ENCODE measurements at places on chromosomes 16 and 17.

DNA sequence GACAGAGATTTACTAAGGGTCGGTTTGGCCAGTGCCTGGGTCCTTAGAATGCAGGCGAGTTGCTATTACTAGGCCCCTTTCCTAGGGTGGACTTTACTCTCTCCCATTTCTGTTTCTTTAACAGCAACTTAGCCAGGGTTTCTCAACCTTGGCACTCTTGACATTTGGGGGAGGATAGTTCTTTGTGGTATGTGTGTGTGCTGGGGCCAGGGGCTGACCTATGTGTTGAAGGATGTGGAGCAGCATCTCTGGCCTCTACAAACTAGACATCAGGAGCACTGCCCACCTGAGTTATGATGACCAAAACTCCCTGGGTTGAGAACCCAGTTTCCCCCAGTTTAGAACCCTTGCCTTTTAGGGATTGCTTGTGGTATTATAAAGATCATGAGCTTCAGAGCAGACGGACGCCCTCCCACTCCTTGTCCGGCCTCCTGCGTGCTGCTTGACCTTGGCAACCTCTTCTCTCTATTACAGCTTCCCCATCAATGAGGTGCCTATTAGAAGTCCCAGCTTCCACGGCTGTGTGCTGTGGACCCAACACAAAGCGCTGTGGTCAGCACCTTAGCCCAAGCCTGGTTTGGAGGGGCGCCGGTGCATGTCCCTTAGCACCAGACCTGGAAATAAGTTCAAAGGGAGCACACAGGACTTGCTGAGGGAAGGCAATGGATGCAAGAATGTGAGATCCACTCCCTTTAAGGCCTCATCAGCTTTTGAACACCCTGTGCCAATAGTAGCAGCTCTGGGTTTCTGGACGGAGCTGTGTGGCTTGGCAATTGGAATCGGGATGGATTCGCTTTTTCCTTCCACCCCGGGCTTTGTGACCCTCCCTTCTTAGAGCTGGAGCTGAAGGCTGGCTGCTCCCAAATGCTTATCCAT is 239.2 kb upstream of the MAF start:
- no peak for DNase-seq

GRCh38 chr16:69523566-69524305 is 42.0 kb upstream of the NFAT5 start:
- no peak for DNase-seq

- DNase-seq = peak; percentile 63
Observed at GRCh38 chr17:3754458-3755334, 31.0 kb downstream of the HASPIN start.

DNA sequence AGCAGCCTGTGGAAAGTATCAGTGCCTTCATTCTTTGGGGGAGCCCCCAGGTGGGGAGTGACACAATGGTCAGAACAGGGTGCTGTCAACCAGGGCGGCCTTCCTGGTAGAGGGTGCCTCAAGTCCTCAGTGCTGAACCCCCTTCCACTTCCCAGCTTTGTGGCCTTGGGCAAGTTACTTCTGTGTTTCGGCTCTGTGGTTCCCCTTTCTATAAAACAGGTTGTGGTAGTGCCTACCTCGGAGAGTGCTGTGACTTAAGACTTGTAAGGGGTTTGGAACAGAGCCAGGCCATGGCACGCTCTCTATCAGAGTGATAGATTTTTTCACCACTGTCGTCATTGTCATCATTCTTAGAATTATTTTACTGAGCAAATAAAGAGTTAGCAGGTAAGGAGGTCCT is 141.1 kb downstream of the CCDC182 start:
- peak; percentile 66 for DNase-seq

- DNase-seq = no peak
Observed at GRCh38 chr16:73068541-73069401, 20.8 kb upstream of the ZFHX3 start.

GRCh38 chr16:85249418-85250146 is 137.3 kb upstream of the CIBAR2 start:
- no peak for DNase-seq

GRCh38 chr17:61469949-61470348 is 17.7 kb downstream of the TBX4 start:
- no peak for DNase-seq

DNA sequence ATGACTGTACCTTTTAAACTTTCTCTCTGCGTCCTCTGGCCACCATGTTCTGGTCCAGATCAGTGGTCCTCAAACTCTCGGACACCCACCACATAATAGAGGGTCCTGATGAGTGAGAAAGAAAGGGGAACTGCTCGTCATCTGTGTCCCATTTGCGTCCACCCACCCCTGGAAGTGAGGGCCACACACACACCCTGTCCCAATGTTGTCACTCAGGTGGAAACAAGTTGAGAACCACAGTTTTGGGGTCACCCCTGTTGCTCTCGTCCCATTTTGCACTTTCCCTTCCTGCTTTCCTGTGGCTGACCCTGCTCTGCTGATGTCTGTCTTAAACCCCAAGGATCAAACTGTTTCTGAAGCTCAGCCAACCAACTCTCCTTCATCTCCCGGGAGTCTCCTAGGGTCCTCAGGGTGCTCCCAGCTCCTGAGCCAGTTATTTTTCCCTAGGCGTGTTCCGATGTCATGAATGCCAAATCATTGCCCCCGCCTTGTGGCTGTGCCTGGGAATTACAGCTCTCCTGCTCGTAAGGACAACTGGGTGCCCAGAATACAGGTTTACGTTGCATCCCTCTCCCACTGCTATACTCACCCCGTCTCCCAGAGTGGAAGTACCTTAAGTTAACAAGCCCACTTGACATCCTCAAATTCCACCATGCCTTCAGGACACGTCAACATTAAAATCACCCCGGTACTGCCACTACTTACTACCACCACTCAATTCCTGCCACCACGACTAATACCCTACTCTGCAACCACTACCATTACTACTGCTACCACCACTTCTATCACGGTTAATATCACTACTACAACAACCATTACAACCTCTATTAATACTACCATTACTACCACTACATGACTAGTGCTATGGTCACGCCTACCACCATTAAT is 26.0 kb upstream of the HNF1B start:
- DNase-seq = peak; percentile 36

DNA sequence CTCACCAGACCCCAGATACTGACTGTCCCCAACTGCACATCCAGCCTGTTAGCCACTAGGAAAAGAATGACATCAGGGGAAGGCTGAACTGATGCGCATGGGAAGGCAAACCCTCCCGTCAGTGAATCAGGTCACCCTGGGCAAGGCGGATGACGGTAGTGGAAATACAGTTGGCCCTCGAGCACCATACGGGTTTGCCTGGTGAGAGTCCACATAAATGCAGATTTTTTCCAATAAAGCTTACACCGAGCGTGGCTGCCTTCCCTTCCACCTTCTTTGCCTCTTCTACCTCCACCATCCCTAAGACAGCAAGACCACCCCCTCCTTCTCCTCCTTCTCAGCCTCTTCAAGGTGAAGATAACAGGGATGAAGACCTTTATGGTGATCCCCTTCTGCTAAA is 236.1 kb upstream of the TNRC6C start:
- DNase-seq = no peak

DNA sequence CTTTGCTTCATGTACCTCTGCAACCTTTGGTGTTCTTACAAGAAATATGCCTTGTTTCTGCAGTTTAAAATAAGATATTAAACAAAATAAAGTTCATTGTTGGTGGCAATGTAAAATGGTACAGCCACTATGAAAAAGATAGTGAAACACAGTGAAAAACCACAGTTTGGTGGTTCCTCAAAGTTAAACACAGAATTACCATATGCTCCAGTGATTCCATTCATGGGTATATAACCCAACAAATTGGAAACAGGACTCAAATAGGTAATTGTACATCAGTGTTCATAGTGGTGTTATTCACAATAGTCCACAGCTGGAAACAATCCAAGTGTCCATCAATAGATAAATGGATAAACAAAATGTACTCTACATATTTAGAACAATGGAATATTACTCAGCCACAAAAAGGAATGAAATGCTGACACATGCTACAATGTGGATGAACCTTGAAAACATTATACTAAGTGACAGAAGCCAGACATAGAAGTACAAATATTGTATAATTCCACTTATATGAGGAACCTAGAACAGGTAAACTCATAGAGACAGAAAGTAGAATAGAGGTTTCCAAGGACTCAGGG is 49.2 kb downstream of the CUEDC1 start:
- no peak for DNase-seq

DNA sequence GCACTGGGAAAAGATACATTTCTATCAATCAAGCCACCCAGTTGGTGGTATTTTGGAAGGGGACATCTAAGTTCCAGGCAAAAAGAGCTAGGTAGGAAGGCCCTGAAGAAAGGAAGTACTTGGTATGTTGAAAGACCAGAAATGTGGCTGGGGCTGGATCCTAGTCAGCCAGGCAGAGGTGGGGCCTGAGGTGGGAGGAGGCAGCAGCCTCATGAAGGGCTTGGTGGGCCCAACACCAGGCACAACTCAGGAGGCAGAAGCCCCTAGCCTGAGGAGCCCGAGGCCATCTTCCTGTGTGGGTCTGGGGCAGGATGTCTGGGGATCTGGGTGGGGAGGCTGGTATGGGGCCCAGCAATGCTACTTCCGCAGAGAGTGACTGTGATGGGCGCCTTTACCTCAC is 105.9 kb downstream of the SALL1 start:
- DNase-seq = no peak

- DNase-seq = no peak
Observed at GRCh38 chr17:53979991-53980390, 157.3 kb downstream of the KIF2B start.

GRCh38 chr17:66950886-66951604 is 13.5 kb upstream of the CACNG4 start:
- no peak for DNase-seq

DNA sequence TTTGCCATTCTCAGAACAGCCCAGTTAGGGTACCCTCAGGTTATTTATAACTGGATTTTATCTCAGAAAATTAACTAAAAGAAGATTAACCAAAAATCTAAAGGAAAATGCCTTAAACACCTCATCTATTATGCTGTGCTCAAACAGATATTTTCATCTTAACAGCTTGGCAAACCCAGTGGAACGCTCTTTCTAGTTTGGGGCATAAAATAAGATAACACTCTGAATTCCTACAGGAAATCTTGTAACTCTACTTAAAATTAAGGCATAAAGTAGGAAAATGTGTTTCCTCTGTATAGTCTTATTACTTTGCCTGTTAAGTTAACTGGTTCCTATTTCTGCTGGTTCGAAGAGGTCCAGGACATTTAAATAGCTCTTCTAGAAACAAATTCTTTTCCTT is 723.9 kb downstream of the MAF start:
- DNase-seq = no peak

DNA sequence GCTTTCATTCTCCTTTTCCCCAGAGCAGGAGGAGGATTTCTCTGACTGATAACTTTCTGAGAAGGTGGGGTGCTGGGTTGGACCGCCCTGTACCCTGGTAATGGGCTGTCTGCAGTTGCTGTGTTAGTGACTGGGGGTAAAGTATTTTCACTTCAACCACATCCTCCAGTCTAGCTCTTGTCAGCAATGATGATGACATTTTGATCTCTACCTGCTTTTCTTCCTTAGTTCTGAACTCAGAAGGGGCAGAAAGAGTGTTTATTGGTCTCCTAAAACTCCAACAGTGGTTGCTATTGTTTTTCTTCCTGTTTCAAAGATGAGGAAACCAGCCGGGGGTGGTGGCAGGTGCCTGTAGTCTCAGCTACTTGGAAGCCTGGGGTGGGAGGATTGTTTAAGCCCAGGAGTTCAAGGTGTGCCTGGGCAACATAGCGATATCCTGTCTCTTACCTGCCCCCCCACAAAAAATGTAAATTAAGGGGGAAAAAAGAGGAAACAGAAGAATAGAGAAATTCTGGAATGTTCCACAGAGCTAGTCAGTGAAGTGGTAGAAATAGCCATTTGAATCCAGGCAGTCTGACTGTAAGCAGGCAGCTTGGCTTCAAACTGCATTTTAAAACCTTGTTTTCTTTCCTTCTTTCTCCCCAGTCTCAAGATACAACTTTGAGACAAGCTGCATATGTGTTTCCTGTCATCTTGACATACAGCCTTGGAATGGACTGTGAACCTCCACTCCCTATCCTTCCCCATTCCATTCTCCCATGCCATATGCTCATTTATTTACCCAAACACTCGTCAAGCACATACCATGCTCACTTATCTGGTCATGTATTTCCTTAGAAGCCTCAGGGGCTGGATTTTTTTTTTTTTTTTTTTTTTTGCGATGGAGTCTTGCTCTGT is 3.3 kb upstream of the N4BP1 start:
- peak; percentile 50 for DNase-seq

GRCh38 chr17:78226759-78227454 is 4.5 kb upstream of the TMEM235 start:
- no peak for DNase-seq

- DNase-seq = no peak
Observed at GRCh38 chr17:57407287-57408070, 151.2 kb downstream of the MSI2 start.

- no peak for DNase-seq
Observed at GRCh38 chr16:84460406-84461028, 43.9 kb downstream of the MEAK7 start.

- no peak for DNase-seq
Observed at GRCh38 chr16:86541560-86541959, 13.5 kb downstream of the MTHFSD start.

DNA sequence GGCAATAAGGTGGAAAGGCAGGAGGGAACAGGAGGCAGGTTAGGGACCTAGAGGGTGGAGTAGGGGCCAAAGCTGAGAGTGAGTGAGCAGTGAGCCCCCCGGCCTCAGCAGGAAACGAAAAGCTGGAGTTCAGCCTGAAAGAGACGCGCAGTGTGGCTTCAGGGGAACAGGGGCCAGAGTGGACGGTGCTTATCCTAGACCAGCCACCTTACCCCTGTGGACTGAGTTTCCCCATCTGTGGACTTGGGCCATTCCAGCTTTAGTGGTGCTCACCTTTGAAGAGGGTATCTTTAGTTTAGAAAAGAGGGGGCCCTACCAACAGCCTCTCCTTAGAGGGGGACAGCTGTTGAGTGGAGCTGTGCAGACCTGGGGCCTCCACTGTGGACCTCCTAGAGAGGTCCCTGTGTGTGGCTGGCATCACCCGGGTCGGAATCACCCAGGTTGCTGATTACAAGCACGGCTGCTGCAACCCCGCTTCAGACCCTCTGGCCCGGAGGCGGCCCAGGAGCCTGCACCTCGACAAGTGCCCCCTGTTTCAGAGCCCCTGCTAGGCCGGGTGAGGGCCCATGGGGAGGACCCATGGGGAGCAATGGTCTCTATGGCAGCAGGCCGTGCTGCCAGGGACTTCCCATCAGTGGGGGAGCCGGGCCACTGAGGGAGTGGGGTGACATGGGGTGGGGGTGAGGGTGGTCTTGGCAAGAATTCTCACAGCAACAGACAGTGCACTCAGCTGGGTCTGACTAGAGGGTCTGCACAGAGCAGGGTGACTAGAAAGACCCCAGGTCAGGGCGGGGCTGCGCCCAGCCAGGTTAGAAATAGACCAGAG is 2.6 kb downstream of the GPR142 start:
- no peak for DNase-seq

GRCh38 chr17:38743556-38744171 is 4.5 kb downstream of the PCGF2 start:
- DNase-seq = no peak
